Cortex of kidney (tissue), 1 donor: ENCODE measurements at places on chromosomes 12 and 14.
A peak's percentile ranks its signal among the peaks of the same experiment; 100 is the strongest.

DNA sequence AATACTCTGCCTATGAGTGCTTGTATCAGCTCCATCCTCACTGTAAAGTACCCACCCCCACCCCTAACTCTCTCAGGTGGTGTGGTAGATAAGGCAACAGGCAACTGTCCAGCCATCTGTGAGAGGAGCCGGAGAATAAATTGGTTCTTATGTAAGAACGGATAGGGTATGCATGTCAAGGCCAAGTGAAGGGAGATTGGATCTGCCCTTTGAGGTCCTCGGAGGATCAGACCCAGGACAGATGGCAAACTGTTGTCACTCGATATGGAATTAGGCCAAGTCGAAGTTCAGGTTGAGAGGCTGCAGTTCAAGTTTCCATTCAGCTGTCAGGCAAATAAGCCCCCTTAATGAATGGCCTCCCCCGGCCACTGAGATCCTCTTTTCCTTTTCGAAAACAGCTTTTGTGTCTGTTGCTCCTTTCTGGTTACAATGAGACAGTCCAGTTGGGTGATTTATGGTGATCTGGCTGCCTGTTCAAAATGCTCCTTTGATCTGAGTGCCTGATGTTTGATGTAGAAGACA lies 120.3 kb downstream of the VRK1 start:
- no peak for DNase-seq

DNA sequence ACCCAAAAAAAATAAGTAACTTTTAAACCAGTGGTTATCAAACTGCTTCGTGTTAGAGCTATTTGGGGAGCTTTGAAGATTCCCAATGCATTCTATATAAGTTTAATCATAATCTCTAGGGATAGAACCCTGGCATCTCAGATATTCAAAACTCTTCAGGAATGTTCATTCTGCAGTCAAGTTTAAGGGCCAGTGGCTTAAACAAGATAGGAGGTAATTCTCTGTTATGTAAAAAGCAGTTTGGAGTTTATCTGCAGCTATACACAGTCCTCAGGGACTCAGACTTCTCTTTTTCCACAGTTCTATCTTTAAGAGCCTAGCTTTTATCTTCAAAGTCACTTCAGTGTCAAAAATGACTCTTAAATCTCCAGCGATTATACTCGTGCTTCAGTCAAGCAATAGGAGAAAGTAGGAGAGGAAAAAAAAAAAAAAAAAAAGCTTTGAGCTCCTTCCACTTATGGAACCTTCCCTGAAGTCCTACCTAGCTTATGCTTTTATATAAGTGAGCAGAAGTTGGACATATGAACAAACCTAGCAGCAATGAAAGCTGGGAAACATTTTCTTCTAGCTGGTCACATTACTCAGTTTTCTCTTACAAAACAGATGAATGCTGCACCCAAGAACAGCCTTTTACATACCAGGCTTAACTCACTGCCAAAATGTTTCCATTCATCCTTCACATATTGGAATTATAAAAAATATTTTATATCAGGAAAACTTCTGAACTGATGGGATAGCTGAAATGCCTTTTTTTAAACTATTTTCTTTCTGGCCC lies 302.8 kb downstream of the FSCB start:
- DNase-seq = no peak

DNA sequence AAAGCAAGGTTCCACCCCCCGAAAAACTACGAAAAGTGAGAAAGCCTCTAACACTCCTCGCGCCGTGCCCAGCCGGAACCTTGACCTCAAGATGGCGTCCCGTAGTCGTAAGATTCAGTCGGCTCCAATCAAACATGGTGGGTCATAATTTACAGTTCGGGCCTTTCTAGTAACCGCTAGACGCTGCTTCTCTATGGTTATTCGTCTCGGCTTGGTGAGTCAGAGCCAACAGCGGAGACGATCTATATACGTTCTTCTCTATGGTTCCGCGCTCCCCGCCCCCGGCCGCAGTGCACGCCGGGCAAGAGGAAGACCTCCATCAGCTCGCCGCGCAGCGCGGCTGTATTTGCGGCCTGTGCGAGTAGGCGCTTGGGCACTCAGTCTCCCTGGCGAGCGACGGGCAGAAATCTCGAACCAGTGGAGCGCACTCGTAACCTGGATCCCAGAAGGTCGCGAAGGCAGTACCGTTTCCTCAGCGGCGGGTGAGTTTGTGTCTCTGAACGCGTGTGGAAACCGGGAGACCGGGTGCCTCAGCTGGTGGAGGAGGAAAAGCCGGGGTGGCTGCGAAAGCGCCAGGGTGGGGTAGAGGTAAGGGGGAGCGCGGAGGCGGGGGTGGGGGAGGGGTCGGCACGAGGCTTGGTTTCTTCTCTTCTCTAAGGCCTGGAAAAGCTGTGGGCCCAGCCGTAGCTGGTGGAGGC lies at the start of gene RBM25:
Gene RBM25, plus strand, starts transcription at position 311 of the 698 bp plus-strand sequence. CDS start 13,108 bp downstream, outside the sequence.
- peak; percentile 45 for DNase-seq

DNA sequence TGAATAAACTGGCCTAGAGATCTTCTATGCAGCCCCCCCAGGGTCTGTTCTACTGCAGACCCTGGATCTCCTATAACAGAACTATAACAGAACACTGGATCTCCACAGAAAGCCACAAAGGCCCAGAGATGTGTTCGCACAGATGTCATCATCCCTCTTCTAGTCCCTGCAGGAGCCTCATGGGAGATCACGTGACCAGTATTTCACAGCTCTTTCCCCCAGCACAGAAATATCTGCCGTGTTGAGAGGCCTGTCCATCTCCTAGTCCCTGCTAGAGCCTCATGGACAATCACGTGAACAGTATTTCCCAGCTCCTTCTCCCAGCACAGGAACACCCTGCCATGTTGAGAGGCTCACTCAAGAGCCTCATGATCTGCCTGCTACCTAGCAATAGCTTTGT lies 331.7 kb downstream of the NRXN3 start:
- DNase-seq = no peak

DNA sequence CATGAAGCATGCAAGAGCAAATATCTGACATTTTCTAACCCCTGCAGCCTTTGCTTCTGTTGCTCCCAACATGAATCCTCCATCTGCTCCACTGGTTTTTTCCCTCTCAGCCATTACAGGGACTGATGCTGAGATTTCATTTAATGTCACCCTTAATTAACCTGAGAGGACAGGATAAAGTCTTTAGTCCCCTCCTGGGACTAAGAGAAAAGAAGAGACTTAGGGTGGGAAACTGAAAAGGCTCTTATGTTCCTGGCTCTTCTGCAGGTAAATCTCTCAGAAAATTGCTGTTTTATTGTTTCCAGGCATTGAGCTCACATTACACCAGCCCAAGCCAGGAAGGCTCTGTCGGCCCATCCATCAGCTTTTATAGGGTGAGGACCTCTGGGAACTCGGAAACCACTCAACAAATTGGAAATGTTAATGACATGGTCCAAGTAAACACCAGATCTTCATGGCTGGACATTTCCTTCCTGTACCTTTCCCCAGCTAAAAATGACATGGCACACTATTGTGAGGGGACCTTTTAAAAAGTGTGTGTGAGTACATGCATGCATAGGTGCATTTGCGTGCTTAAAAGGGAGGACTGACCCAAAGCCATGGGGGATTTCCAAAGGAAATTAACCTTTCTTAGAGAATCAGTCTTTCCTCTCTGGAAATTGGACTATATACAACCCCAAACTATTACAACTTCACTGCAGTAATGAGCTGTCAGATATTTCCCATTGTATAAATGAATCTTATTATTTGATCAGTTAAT lies 408.1 kb upstream of the TMTC1 start:
- DNase-seq = no peak

- DNase-seq = no peak
Measured at GRCh38 chr12:51183816-51184215, 10.9 kb upstream of the TFCP2 start.

GRCh38 chr14:98133806-98134205 lies 1138.2 kb downstream of the BCL11B start:
- DNase-seq = no peak

GRCh38 chr12:53231921-53232645 lies at the start of gene RARG:
Gene RARG (minus strand): TSS chr12:53232209. CDS start chr12:53227545, 4,664 bp downstream.
- no peak for DNase-seq

DNA sequence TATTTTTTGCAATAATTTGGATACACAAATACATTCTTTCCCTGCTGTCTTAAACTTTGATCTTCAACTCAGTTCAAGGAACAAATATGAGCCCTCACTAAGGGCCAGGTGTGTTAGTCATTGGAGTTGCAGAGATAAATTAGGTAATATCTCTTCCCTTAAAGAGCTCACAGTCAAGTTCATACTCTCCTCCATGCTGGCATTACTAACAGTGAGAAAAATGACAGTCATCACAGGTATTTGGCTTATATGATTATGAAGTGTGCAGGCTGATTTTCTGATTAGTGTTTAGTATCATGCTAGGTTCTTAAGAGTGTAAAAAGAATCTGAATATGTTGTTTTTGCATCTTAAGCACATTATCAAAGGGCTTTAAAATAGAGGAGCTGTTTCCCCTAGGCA lies 594.7 kb downstream of the CCER1 start:
- DNase-seq = no peak

- DNase-seq = no peak
Measured at GRCh38 chr12:114226241-114226928, 179.6 kb downstream of the TBX5 start.

GRCh38 chr12:28793581-28794151 lies 355.4 kb upstream of the FAR2 start:
- DNase-seq = no peak

- DNase-seq = no peak
Measured at GRCh38 chr14:24710403-24711112, 76.6 kb upstream of the GZMB start.

DNA sequence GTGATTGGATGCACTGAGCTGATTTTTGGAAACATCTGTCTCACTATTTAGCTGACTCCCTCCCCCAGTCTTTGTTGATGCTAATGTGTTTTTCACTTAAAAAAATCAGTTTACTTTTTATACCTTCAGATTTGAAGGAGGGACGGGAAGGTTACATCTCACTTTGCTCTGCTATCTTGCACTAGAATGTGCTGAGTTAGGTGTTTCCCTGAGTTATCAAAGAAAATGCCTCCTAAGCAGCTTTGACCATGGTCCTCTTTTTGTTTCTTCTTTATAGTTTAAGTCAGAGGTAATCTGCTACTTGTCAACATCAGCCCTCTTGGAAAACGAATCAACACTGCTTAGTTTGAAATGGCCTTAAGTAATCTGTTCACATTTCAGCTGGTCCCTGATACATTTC lies 222.0 kb downstream of the TMEM132D start:
- no peak for DNase-seq

DNA sequence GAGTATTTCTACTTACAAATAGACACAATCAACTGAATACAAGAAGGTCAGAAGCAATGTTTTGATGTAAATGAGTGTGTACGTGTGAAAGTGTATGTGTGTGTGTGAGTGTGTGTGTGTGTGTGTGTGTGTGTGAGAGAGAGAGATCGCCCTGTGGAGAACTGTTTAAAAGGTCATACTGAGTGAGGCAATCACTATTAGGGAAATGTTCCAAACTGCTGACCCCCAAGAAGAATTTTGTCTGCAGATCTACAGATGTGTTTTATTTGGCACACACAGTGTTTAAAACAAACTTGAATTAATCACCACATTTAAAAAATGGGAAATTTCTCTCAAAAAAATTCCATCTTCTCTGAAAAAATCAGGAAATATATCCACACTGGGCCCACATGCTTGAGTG lies 1069.1 kb downstream of the SLC6A15 start:
- no peak for DNase-seq

DNA sequence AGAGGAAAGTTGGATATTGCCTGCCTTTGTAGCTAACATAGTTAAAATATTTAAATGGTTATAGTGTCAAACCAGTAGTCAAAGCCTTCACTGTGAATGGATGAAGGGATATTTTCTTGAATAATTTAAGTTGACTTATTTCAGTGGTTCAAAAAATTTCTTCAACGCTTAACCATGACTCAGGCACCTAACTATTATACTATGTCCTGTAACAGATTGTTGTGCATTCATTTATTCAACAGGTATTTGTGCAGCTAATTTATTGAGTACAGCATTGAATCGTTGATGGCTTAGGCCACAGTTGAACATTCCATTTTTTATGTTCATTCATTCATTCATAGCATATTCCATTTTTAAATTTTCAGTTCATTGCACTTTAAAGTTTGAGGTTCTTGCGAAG lies 9.2 kb downstream of the HIF1A start:
- no peak for DNase-seq

DNA sequence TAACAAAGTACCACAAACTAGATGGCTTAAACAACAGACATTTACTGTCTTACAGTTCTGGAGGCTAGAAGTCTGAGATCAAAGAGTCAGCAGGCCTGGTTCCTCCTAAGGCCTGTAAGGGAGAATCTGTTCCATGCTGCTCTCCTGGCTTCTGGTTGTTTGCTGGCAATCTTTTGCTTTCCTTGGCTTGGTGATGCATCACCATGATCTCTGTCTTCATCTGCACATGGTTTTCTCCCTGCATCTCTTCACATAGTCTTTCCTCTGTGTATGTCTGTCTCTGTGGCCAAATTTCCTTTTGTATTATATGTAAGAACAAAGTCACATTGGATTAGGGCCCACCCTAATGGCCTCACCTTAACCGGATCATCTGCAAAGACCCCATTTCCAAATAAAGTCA lies 168.5 kb downstream of the CAPZA3 start:
- no peak for DNase-seq

DNA sequence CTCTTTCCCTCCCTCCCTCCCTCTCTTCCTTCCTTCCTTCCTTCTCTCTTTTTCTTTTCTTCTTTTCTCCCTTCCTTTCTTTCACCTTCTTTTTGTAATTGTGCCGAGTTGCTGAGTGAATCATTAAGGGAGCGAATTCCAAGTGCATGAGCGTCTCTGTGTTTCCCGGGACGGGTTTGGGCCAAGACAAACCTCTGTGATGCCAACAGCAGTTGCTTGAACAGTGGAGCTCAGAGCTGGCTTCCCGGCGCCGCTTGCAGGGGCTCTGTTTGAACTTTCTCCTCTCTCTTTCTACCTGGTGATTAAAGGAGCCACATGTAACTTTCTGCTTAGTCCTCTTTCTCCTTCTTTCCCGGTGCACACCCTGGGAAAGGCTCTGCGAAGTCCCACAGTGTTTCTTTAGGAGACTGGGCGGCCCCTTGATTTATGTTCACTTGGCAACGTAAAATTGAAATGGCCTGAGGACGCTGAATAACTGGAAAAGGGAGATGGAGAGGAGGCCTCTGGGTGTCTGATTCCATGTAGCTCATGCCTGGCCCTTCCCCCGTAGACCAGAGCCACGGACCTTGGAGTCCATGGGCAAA lies 33.7 kb upstream of the MAP1LC3B2 start:
- DNase-seq = no peak

- no peak for DNase-seq
Measured at GRCh38 chr12:84698576-84699333, 213.8 kb downstream of the SLC6A15 start.

DNA sequence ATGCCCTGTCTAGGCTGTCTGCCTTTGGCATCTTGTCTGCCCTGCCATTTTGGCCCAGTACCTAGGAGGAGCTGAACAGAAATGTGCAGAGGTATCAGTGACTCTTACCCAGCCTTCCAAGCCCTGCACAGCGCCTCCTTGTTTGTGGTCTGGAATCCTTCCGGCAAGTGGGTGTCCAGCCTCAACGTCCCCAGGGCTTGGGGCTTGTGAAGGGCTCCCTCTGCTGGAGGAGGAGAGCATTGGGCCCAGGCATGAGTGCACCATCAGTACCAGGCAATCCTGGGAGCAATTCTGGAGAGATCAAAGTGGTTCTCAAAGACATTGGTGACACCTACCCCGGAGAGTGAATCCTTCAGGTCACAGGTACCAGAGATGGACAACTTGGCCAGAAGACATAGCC lies 2.4 kb upstream of the TCL1B start:
- no peak for DNase-seq

- no peak for DNase-seq
Measured at GRCh38 chr12:4238577-4238976, 35.0 kb upstream of the CCND2 start.
